Activated gamma-delta T cell treated with anti-CD3 and anti-CD28 coated beads, Interleukin-2, amount 50 U/mL, for 16 hours (primary cell): ENCODE measurements at places on chromosomes 16 and 17.

- no peak for DNase-seq
Observed at GRCh38 chr16:2790631-2791030, 3.3 kb upstream of the PRSS33 start.

GRCh38 chr16:87207509-87207908 is 109.7 kb downstream of the C16orf95 start:
- DNase-seq, result no peak

DNA sequence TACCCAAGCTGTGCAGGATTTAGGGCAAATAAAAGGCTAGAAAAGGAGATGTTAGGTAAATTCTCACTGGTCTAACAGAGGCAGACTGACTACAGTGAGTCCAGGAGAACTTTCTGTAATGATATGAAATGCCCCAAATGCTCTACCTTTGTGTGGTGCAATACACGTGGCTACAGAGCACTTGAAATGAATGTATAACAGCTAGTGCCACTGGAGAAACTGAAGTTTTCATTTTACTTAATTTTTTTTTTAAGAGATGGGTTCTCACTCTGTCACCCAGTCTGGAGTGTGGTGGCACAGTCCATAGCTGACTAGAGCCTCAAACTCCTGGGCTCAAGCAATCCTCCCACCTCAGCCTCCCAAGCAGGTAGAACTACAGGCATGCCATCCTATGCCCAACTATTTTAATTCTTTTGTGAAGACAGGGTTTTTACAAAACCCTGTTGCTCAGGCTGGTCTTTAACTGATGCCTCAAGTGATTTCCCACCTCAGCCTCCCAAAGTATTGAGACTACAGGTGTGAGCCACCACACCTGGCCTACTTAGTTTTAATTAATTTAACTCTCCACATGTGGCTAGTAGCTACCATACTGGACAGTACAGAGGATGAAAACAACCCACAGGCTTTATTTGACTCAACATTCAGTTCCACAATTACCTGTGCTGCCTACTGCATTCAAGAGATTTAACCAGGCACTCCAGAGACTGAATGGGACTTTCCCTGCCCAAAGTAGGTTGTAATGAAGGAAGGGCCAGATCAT is 84.8 kb upstream of the PLEKHM1 start:
- no peak for DNase-seq

GRCh38 chr16:22815863-22816262 is 1.9 kb downstream of the HS3ST2 start:
- no peak for DNase-seq

GRCh38 chr16:67526149-67526791 is 2.4 kb upstream of the RIPOR1 start:
- DNase-seq, result no peak

GRCh38 chr16:781346-782010 is 6.7 kb downstream of the RPUSD1 start:
- DNase-seq, result no peak

- no peak for DNase-seq
Observed at GRCh38 chr16:80085606-80086005, 455.2 kb upstream of the DYNLRB2 start.
